Hematopoietic multipotent progenitor cell treated with erythropoietin and hydrocortisone succinate and interleukin-3 and kit ligand, for 4 days (in vitro differentiated cells): ENCODE measurements at places on chromosomes 5 and 9.

DNA sequence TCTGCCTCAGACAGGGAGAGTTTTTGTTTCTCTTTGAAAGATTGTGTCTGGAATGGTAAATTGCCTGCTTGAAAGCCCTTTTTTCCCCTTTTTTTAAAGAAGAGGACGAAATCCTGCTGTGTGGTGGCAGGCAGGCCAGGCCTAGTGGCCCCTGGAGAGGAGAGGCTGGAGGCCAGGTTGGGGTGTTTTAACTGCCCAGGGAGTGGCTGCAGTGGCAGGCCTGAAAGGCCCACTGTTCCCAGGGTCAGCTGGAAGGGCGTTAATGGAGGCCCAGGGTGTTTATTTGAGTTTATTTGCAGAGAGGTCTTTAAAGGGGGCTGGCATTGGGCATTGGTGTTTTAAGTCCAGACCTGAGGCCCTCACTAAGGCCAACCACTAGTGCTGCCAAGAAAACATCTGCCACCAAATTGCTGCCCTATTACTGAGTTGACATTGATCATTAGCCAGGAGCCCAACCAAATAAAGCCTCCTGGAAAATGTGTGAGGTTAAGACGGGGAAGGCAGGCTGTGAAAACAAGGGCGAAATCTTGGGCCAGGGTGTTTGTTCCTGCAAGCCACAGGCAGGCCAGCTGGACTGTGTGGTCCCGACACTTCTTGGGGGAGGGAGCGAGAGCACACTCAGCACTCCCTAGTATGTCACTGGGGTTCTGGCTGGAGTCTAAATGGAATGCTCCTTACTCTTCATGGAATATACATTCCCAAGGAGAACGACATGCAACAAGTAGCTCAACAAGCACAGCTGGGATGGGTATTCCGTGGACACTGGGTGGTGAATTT, 5.0 kb downstream of the JADE2 start:
- DNase-seq: no peak

DNA sequence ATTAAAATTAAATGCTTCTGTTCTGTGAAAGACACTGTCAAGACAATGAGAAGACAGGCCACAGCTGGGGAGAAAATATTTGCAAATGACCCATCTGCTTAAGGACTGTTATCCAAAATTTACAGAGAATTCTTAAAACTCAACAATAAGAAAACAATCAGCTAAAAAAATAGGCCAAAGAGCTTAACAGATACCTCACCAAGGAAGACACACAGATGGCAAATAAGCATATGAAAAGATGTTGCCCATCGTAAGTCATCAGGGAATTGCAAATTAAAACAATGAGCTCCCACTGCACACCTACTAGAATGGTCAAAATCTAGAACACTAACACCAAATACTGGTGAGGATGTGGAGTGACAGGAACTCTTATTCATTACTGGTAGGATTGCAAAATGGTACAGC, 10.3 kb downstream of the WNK2 start:
- no peak for DNase-seq

DNA sequence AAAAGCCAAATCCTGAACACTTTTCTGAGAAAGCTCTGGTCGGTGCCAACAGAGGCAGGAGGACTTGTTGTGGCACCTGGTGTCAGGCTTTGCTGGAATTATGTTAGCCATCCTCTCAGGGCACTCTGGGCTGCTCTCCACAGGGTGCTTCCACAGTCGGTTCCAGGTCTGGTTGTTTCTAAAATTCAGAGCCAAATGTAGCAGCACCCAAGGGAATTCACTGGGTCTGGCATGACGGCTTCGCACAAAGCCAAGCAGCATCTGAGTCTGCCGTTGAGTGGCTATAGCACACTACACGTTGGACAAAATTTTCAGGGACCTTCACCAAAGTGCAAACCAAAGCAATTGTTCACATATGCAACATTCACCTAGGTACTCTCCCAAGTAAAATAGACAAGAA, 110.2 kb downstream of the PJA2 start:
- no peak for DNase-seq

DNA sequence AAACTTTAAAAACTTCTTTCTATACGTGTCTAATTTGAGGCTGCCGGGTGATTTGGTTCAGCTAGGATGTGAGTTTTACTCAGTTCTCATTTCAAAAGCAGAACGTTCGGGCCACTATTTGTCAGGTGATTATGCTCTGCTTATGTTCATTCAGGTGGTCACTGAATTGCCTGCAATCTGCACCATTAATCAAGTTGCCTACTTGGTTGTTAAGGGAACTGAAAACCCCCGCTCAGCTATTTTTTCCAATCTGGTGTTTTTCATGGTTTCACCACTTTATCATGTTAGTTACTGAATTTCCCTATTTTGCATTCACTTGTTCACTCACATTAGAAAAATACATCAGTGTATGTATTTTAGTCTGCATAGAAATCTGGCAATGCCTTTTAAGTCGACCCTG, 523.0 kb downstream of the CSNK1G3 start:
- DNase-seq: no peak

GRCh38 chr5:36826694-36827093, 49.9 kb upstream of the NIPBL start:
- no peak for DNase-seq

- DNase-seq: peak; percentile 46
Observed at GRCh38 chr9:129889122-129889940, 54.1 kb downstream of the USP20 start.

GRCh38 chr9:112086627-112087026, 88.5 kb downstream of the SUSD1 start:
- DNase-seq: peak; percentile 45

DNA sequence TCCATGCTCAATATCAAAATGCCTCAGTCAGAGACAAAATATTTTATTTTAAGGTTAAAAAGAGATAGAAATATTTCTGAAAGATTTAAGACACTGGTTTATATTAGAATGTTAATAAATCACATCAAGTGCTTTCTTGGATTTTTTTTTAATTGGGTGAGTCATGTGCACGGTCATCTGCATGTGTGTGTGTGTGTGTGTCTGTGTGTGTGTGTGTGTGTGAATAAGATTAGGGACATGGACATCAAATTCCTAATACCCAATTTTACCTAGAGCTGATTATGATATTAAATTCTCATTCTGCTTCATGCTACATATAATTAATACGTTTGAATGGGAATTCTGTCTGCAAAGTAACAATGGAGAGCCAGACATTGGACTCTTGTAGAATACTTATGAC, 122.9 kb downstream of the BASP1 start:
- no peak for DNase-seq

DNA sequence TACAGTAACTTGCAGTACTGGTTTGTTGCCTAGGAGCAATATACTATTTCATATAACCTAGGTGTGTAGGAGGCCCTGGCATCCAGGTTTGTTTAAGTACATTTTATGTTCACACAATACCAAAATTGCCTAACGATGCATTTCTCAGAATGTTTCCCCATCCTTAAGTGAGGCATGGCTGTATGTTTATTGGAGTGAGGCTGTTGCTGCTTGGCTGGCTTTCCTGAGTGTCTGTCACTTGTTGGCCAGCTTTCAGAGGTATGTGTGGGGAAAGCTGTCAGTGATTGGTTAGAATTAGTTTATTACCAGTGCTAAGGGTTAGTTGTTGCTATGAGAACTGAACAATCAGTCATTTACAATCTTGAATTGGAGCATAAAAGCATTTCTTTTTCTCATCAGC, 154.1 kb upstream of the CDH12 start:
- no peak for DNase-seq

DNA sequence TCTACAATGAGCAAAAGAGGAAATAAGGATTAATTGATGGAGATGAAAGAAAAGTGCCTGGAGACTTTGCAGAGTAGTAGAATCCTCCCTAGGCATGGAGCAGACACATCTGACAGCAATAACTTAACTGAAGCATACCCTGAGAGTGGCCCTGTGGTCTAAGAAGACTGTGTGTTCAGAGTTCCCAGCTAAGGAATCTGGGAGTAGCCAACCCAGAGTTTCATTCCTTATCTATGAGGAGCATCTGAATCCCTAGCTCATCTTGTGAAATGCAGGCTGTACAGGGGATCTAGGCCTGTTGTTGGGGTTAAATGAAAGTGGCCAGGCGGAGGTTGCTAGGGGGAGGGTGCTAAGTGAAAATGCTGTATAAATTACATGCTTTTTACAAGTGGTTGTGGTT, 233.1 kb upstream of the FBXL7 start:
- no peak for DNase-seq

GRCh38 chr5:148827723-148828122, 1.3 kb downstream of the ADRB2 start:
- no peak for DNase-seq

GRCh38 chr5:150117945-150118560, 31.7 kb upstream of the CSF1R start:
- no peak for DNase-seq
